ENCODE measurements at places on chromosomes 1 and 21.

GRCh38 chr1:246781212-246781611, 57.0 kb downstream of the SCCPDH start:
- no peak for DNase-seq

DNA sequence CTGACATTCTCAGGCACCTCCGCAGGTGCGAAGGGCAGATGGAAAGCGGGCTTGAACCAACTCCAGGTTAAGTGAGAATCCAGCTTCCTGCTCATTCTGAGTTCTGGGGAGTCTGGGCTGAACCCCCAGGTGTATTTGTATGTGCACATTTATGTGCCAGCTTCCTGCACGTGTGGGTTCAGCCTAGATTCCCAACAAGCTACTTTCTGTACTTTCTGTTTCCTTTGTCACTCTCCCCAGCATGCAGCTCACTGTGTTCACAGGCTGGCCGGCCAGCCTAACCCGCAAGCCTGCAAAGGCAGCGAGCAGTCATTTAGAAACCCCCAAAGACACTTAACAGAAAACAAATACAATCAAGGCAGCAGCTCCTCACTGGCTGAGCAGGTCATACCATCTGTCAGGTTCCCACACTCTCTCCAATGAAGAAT, 1.3 kb upstream of the IL19 start:
- no peak for DNase-seq

DNA sequence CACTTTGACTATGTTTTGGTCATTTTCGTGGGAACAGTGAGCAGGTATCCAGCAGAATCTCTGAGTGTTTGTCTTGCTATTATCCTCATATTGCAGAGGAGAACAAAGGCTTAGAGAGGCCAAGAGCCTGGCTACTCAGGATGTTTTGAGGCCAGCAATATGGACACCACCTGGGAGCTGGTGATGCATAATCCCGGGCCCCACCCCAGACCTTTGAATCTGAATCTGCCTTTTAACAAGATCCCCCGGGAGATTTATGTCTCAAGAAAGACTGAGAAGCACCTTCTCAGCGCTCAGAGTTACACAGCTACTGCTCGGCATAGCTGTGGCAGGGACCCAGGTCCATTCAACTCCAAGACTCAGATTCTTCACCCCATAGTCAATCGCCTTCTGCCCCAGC, 72.8 kb downstream of the PTPRU start:
- DNase-seq: no peak

DNA sequence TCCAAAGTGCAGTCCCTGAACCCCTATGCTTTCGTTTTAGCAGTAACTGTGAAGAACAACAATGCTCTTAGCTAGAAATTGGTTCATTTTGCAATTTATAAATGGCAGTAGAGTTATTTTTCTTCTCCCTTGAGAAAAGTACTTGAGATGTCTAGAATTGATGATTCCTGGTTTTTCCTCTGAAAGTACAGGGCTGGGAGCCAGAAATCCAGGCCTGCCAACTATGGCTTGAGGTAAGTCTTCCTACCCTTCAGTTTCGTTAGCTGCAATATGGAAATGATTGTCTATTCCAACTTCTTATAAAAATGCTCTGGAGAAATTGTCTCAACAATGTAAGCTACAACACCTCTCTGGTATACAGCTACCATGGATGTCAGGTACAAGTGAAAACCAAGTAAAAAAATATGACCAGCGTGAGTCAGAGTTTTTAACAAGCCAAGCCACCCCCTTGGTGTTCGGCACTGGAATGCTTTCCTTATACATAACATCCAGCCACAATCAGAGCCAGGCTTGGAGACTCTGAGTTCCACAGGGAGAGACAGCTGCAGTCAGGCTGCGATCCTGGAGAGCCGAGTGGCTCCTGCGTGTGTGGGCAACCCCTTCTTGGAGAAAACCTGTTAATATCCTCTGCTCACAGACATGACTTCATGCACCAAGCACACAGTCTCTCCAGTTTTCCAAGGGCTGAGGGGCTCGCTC, 22.0 kb downstream of the TSPAN2 start:
- peak; percentile 16 for DNase-seq

- DNase-seq: no peak
These were observed 152.5 kb upstream of the WNT4 start for GRCh38 chr1:22295396-22295795.
